Glutamatergic neuron (in vitro differentiated cells): ENCODE measurements at places on chromosomes 11 and 22. TPM values are rescaled to one million over a fixed set of nuclear protein-coding genes. Genes with fewer than 3 reads are reported as not detected.

Gene CSNK2A3
- total RNA-seq = 17.4 TPM

- H3K4me1 ChIP-seq = peaks cover 26% of the 10 kb centered on the region
- no peak overlapping the region for H3K4me3 ChIP-seq
- peaks cover 4% of the 10 kb centered on the region for H3K36me3 ChIP-seq
- H3K27me3 ChIP-seq = peaks cover 7% of the 10 kb centered on the region
- DNase-seq = no peak
These were observed 63.9 kb downstream of the ARFGAP3 start for GRCh38 chr22:42792909-42793847.

DNA sequence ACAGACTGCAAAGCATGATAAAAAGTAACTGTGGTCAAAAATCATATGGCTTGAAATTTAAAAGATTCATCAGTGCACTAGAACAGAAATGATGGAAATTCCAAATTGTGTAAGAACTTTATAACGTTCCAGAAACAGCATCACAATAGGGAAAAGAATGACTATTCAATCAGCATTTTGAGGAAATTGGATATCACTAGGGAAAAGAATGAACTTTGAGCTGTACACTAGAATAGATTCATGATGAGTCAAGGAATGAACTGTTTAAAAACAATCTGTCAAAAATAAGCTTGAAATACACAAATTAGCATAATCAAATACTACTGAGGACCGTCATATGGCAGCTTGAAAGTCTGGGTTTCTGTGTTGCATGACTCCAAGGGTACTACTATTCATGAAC lies 20.5 kb upstream of the HEPHL1 start:
- H3K4me1 ChIP-seq = no peaks in the 10 kb centered on the region
- no peaks in the 10 kb centered on the region for H3K36me3 ChIP-seq
- no peaks in the 10 kb centered on the region for H3K27me3 ChIP-seq
- no peak overlapping the region for H3K27ac ChIP-seq
- H3K4me3 ChIP-seq = no peak overlapping the region
- DNase-seq = no peak

Gene CDC45
- total RNA-seq = 3.5 TPM

Gene OR4B1
- not detected for total RNA-seq
